Activated gamma-delta T cell treated with anti-CD3 and anti-CD28 coated beads, Interleukin-2, amount 50 U/mL, for 16 hours (primary cell): ENCODE measurements at places on chromosomes 4 and X.

DNA sequence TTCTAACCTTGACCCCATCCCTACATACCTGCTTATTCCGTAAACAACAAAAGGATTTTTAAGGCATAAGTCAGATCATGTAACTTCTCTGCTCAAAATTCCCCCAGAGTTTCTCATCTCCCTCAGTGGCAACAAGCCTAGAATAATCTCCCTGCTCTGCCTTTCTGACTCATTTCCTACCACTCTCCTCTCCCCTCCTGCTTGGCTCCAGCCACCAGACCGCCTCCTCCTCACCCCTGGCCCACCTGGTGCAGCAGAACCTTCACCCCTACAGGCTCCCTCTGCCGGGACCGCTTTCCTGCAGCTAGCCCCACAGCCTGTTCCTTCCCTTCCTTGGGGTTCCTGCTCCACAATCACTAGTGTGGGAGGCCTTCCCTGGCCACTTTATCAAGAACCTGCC is 32.1 kb downstream of the TSPAN5 start:
- DNase-seq = no peak

DNA sequence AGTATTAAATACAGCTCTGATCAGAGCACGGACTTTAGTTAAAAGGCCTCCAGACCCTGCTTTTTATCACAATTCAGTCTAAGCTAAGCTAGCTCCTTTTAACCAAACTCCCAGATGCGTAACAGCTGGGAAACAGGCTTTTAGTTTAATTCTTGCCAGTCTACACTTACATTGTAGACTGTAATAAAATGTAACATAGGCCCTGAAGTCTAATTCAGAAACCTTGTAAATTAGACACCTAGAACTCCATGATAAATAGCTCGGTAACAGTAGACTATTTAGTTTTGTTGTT is 20.1 kb downstream of the FBXO8 start:
- DNase-seq = no peak

- DNase-seq = no peak
Measured at GRCh38 chrX:11579636-11580600, 85.8 kb downstream of the ARHGAP6 start.

DNA sequence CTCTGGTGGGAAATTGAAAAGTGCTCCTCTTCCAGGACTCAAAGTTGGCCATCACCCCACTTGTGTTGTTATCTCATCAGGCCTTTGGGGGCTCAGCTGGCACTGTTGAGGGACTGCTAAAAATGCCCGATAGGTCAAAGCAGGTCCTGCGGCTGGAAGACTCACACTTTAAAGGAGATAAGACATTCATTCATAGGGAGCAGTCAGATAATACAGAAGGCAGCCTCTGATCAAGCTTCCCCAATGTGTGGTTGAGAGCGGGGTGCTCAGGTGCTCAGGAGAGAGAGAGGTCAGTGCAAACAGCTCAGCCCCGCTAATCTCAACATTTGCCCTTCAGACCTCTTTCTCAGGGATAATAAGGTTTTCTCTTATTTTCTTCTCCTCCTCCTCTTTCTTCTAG is 70.3 kb downstream of the TMEM154 start:
- no peak for DNase-seq

DNA sequence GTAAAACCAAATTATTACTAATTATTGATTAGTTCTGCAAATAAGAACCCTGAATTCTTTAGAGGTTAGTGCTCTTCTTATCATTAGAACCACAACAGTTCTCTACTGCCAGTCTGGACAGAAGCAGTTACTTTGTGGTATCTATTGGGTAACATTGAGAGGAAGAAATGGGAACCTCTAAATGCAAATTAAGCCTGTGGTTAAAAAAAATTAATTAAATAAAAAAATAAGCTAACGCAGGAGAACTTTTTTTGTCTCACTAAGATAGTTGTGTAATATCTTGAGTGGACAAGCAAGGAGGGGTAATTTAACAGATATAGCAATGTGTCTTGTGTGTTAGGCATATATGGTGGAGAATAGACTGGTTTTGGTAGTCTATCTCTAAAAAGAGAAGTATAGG is 32.9 kb upstream of the TET2 start:
- DNase-seq = no peak

- no peak for DNase-seq
Measured at GRCh38 chrX:54615109-54615508, 85.1 kb downstream of the GNL3L start.
